Renal cortical epithelial cell (primary cell): ENCODE measurements at places on chromosomes 16 and 17.

GRCh38 chr17:80441133-80441578 is 26.2 kb downstream of the ENDOV start:
- DNase-seq = no peak

- DNase-seq = peak; percentile 7
These were observed 40.1 kb downstream of the ENGASE start for GRCh38 chr17:79114458-79115301.

- no peak for DNase-seq
These were observed 2.5 kb upstream of the SMPD3 start for GRCh38 chr16:68450741-68451255.

DNA sequence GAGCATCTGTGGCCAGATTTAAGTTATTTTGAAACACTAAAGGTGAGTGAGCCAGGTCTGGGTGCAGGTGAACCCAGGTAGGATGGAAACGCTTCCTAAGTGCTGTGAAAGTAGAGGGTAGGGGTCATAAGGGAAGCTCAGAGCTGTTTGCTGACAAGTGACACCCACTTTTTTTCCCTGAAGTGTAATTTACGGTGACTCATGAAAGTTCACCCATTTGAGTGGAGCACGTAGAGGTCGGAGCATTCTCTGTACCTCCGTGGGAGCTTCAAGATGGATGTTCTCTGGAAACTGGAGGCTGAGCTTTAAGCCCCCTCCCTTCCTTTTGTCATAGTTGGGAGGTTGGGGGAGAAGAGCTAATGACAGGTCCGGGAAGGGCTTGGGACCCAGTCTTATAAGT is 44.3 kb downstream of the MPRIP start:
- no peak for DNase-seq

DNA sequence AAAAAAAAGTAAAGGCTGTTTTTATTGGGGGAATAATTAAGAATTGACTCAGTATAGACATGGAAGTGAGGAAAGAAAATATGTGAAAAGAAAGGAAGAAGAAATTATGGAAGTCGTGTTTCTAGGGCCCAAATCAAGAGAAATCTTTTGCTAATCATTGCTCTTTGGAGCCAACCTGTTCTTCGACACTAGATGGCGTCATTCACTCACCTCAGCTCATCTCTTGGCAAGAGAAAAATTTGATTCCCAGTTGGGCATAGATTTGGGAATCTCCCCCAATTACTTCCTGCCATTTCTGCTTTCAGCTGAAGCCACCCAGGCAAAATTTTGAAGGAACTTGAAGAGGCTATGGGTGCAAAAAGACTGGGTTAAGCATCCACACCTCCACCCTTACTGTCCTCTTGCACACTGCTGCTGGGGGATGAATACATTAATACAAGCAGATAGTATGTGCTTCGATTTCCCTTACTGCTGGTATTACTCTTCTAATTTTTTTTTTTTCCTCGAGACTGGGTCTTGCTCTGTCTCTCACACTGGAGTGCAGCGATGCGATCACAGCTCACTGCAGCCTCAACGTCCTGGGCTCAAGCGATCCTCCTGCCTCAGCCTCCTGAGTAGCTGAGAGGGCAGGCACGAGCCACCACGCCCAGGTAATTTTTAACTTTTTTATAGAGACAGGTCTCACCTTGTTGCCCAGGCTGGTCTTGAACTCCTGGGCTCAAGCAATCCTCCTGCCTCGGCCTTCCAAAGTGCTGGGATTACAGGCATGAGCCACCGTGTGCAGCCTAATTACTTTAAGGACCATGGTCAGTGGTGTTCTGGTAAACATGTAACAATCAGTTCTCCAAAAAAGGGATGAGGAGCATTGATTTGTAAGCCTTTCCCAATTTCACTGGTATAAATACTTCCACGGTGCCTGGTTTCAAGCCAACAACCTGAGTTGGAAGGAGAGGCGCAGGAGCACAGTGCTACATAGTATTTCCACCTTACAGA is 13.5 kb downstream of the PSMD7 start:
- peak; percentile 56 for DNase-seq

- peak; percentile 94 for DNase-seq
These were observed 69.8 kb downstream of the SHISA9 start for GRCh38 chr16:12971241-12971640.

- no peak for DNase-seq
These were observed at the start of gene TNFSF12 for GRCh38 chr17:7548585-7549400. Gene TNFSF12, plus strand, starts transcription at chr17:7549058. Its CDS starts 96 bp downstream, at chr17:7549154.

- DNase-seq = no peak
These were observed 115.2 kb downstream of the COPRS start for GRCh38 chr17:31743797-31744196.

DNA sequence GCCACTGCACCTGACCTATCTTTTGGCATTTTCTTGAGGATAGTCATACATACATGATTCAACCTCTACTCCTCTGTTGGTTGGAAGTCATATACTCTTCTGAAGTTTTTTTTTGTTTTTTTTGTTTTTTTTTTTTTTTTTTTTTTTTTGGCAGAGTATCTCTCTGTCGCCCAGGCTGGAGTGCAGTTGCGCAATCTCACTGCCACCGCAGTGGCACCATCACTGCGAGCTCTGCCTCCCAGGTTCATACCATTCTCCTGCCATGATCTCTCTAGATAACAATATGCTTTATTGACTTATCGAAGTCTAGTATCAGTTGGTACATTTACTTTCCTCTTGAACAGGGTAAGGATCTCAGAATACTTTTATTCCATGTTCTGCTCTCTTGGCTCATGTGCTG is 224.2 kb upstream of the WSCD1 start:
- DNase-seq = no peak

- DNase-seq = peak; percentile 10
These were observed 6.4 kb downstream of the PPY start for GRCh38 chr17:43935926-43936261.

GRCh38 chr17:76469076-76469990 is 1.9 kb downstream of the AANAT start:
- no peak for DNase-seq

- DNase-seq = peak; percentile 12
These were observed 7.3 kb downstream of the TRIM65 start for GRCh38 chr17:75889454-75889853.

DNA sequence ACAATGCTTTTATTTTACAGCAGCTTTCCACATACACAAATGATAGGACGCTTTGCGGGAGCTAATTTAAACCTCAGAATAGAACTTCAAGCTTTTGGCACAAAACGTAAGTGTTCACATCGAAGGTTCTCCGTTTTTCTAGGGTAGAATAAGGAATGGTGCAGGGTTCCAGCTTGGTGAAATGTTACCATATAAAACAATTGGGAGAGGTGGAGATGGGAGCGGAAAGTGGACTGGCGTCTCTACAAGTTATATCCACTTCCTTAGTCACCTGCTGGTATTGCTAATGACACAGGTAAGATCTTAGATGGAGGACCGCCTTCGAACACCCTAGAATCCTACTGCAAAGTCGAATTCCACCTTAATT is 1.7 kb upstream of the NXN start:
- no peak for DNase-seq

GRCh38 chr17:66724581-66725341 is 110.2 kb upstream of the CACNG5 start:
- DNase-seq = no peak

DNA sequence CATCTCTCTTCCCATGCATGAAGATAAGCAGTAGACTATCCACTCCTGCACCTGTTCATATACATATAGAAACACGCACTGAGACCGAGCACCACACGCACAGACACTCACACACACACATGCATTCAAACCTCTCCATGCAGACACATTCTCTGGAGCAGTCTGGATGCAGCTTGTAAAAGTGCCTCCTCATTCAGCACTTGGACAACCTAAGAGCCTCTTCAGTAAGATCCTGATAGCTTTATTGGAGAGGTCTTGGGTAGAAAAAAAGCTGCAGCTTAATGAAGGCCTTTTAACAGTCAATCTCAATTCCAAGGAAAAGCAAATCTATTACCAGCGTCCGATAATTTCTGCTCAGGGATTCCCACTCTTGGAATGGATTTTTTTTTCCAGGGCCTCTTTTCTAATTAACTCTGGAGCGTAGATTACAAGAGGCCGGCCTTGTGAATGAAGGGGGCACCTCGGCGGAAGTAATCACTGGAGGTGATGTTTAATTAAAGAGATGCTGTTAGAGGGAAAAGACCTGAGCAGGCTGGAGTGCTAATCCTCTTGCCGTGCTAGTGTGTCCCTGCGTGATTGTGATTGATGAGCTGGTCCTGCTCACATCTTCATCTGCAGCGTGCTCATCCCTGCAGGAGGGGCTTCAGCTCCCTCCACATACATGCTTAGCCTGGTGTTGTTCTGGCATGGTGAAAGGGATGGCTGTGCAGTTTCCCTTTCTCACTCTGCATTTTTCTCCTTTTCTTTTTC is 155.1 kb downstream of the RBFOX1 start:
- no peak for DNase-seq

- no peak for DNase-seq
These were observed 210.2 kb downstream of the MSI2 start for GRCh38 chr17:57466521-57466920.

DNA sequence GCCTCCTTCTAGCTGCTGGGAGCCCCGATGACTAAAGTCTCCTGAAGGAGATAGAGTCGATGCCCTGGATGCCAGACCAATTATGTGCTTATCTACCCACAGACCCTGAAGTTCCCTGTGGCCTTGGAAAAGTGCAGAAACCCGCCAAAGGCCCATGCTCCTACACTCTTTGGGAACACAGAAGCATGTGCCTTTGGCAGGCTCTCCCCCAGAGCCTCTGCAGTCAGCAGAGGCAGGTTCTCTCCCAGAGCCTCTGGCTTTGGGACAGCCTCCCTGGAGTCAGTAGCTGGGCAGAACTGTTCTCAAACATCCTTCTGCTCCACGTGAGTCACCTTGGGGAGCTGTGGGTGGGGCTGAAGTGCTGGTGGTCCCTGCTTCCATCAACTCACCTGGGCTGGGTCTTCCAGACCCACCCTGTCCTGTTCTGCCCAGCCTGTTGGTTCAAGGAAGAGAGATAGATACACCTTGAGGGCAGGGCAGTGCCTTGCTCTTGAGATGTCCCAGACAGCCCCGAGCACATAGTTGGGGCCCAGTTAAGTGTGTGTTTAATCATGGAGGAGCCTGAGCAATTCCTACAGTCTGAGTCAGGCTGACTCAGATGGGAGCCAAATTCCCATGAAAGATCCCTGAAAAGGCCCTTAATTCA is 3.2 kb upstream of the CDK5RAP3 start:
- DNase-seq = peak; percentile 79

GRCh38 chr16:70565053-70565452 is 41.4 kb downstream of the SF3B3 start:
- no peak for DNase-seq

GRCh38 chr16:76373998-76374397 is 96.8 kb downstream of the CNTNAP4 start:
- no peak for DNase-seq

DNA sequence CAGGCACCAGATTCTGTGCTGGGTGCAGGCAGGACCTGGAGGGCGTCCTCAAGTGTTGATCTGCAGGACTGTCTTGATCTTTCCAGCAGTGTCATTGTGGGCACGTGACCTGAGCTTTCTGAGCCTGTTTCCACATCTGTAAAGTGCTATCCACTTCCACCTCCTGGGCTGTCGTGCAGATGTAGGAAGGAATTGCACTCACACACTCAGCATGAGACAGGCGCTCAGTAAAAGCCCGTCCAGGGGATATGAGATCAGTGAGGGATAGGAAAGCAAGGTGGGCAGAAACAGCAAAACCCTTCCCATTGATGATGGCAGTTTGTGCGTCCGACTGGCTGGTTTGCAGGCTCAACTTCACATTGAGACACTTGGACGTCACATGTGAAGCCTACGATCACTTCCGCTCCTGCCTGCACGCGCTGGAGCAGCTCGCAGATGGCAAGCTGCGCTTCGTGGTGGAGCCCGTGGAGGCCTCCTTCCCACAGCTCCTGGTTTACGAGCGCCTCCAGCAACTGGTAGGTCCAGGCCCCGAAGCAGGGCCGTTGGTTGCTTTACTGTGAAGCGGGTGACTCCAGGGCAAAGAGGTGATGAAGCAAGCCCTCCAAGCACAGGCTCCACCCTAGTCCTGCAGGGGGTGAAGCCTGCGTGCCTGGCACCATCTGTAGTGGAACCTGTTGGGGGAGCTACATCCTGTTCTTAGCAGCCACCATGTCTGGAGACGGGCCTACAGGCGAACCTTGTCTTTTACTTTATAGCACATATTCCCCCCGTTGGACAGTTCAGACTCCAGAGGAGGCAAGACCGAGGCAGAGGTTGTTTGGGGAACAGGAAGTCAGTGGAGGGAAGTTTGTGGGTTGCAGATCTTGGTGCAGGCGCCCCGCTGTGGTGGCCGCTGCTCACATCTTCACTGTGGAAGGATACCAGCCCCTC is 23.0 kb downstream of the METTL22 start:
- DNase-seq = no peak

GRCh38 chr17:5500247-5500588 is 13.9 kb downstream of the MIS12 start:
- DNase-seq = no peak

GRCh38 chr17:50470426-50470825 is 1.7 kb upstream of the CHAD start:
- DNase-seq = no peak

GRCh38 chr17:65049085-65049756 is 7.3 kb downstream of the GNA13 start:
- no peak for DNase-seq

DNA sequence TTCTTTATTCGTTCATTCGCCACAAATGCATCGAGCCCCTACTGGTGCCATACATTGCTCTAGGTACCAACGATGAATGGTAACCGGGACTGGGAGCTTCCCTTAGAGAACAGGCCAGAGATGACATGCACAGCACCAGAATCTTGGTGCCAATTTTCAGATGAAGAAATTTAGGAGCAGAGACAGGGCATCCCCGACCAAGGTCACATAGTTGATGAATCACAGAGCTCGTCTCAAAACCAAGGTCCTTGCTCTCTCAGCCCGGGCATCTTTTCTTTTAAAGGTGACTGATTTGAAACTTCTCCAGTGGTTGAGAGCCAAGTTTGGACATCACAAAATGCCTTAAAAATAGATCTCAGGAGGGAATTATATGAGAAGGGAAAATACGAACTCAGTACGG is 73.2 kb upstream of the C16orf82 start:
- no peak for DNase-seq

DNA sequence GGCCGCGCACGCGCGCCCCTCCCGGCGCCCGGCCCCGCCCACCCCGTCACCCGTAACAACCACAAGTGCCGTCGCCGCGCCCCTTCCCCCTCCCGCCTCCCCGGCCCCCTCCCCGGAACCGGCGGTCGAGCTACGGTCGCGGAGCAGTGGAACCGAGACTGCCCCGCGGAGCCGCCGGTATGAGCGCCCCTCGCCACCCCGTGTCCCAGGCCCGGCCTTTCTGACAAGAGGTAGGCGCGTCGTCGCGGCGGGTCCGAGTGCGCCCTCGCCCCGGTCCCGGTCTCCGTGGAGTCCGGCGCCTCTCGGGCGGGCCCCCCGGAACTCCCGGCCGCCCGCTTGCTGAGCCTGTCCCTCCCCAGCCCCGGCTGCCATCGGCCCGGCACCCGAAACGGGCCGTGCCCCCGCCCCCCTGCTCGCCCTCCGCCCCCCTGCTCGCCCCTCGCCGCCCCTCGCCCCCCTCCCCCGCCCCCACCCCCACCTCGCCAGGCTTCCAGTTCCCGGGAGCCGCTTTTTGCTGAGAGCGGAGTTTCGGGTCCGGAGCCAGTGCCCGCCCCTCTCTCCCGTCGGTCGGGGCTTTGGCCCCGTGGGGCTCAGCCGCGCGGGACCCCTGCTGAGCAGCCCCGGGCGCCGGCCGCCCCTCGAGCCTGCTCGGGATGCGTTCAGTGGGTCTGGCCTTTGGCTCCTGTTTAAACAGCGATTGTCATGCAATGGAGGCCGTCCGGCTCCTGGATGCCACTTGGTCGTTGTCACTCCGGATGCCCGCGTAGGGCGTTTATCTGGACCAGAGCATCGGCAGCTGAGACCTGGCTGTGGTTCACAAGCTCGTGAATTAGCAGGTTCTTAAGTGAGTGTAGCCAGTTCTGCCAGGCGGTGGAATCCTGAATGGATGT is at the start of gene SEC14L1:
TSS of gene SEC14L1 (plus strand) at position 92 of the 890 bp plus-strand sequence. CDS start 2,628 bp downstream, outside the sequence.
- no peak for DNase-seq

GRCh38 chr16:68640972-68641371 is 4.1 kb upstream of the CDH3 start:
- DNase-seq = peak; percentile 86
